Central memory CD8-positive, alpha-beta T cell (primary cell): ENCODE measurements at places on chromosomes 6 and 20.
A peak's percentile ranks its signal among the peaks of the same experiment; 100 is the strongest.

GRCh38 chr20:43923322-43923721 is 8.7 kb downstream of the TOX2 start:
- no peaks in the 10 kb centered on the region for H3K36me3 ChIP-seq
- H3K27ac ChIP-seq: no peak overlapping the region
- no peak for DNase-seq
- H3K4me3 ChIP-seq: no peak overlapping the region
- peaks cover 39% of the 10 kb centered on the region for H3K4me1 ChIP-seq

DNA sequence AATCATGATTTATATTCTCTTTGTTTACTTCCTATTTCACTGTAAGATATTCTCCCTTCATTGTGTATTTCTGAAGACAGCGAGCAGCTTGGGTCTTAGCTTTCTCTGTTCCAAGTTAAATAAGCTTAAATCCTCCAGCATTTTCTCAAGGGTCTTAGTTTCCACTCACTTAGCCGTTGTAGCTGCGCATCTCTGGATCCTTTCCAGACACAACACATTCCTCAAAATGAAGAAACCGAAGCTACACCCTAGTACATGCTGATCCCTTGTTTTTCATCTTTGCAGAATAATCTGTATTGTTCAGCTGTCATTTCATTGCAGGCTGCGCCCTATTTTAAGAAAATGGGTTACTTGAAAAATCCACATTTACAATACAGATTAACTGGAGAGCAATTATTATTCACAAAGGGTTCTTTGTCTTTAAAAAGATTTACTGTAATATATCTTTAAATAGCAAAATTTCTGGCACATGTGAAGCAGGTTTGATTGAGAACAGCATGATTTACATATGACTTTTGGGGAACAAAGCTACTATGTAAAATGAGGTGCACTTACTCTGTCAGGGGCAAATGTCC is 375.8 kb downstream of the QKI start:
- peaks cover 6% of the 10 kb centered on the region for H3K4me1 ChIP-seq
- H3K36me3 ChIP-seq: no peaks in the 10 kb centered on the region
- DNase-seq: no peak
- H3K27ac ChIP-seq: no peak overlapping the region

GRCh38 chr6:106448000-106448426 is 87.5 kb downstream of the CRYBG1 start:
- no peak overlapping the region for H3K27ac ChIP-seq
- no peak for DNase-seq
- H3K4me3 ChIP-seq: no peak overlapping the region
- peaks cover 15% of the 10 kb centered on the region for H3K27me3 ChIP-seq
- H3K4me1 ChIP-seq: peaks cover 17% of the 10 kb centered on the region

DNA sequence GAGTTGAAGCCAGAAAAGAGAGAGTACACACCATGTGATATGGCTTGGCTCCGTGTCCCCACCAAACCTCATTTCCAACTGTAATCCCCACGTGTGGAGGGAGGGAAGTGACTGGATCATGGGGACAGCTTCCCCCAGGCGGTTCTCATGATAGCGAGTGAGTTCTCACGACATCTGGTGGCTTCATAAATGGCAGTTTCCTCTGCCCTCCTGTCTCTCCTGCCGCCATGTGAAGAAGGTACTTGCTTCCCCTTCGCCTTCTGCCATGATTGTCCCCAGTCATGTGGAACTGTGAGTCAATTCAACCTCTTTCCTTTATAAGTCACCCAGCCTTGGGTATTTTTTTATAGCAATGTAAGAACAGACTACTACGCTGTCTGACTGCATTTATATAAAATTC is 40.3 kb downstream of the TAF4 start:
- H3K36me3 ChIP-seq: peaks cover 4% of the 10 kb centered on the region
- peaks cover 54% of the 10 kb centered on the region for H3K4me1 ChIP-seq
- no peaks in the 10 kb centered on the region for H3K27me3 ChIP-seq
- no peak overlapping the region for H3K27ac ChIP-seq
- DNase-seq: no peak

DNA sequence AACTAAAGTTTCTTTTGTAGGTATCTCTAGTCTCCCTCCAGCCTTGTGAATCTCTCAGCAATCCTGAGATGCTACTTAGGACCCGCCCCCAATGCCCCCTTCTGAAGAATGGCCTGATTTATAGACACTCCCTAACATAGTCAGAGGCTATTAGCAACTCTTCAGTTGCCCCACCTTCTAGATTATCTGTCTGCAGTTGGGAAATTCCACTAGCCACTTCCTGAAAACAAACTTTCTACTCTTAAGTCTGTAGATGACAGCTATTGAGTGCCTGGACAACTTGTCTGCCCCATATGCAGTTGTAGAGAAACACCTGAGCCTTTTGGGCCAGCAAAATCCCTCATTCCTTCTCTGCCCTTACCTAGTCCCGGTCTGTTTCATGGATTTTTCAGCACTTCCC is 188.2 kb upstream of the PREP start:
- DNase-seq: no peak
- H3K27me3 ChIP-seq: no peaks in the 10 kb centered on the region
- H3K4me1 ChIP-seq: peaks cover 23% of the 10 kb centered on the region
- no peak overlapping the region for H3K27ac ChIP-seq
- peaks cover 2% of the 10 kb centered on the region for H3K36me3 ChIP-seq

- DNase-seq: no peak
- H3K27me3 ChIP-seq: no peaks in the 10 kb centered on the region
Observed at GRCh38 chr6:40719671-40720374, 132.7 kb upstream of the LRFN2 start.

DNA sequence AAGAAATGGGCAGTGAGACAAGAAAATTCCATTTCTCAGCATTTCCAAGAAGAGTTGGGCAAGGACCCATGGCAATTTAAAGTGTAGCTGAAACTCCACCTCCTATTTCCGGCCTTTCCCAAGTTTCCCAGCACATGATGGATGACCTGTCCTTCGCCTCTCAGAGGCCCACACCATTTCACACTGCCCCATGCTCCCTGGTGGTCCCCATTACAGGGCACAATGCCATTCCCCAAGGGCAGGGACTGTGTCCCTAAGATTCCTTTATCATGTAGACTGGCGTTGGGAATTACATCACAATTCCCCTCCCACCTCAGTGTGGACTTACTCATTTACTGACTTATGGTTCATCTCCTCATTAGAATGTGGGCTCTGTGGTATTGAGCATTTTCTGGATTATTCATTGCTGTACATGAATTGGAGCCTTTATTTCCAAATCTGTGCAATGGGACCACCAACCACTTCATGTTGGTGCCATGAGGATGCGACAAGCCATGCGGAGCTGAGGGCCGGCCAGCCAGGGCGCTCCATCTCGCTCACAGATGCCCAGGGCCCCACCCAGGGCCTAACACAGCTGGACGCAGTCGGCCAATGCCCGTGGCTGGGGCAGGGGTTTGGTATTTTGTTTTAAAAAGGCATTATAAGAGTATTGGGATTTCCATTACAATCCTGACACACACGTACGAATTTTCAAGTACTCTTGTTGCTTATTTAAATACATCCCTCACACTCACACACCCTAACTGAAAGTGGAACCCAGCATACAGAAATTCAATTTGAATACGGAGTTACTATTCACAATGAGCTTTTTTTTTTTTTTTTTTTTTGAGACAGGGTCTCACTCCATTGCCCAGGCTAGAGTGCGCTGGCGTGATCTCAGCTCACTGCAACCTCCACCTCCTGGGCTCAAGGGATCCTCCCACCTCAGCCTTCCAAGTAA is 5.4 kb downstream of the ACSS1 start:
- H3K36me3 ChIP-seq: peaks cover 26% of the 10 kb centered on the region
- H3K27ac ChIP-seq: peak overlapping the region; percentile 91
- no peak for DNase-seq
- no peaks in the 10 kb centered on the region for H3K27me3 ChIP-seq
- no peak overlapping the region for H3K4me3 ChIP-seq

GRCh38 chr20:53445321-53445731 is 148.3 kb downstream of the ZNF217 start:
- no peaks in the 10 kb centered on the region for H3K36me3 ChIP-seq
- no peak overlapping the region for H3K4me3 ChIP-seq
- peaks cover 63% of the 10 kb centered on the region for H3K27me3 ChIP-seq
- H3K4me1 ChIP-seq: no peaks in the 10 kb centered on the region
- DNase-seq: no peak
- no peak overlapping the region for H3K27ac ChIP-seq

GRCh38 chr20:59028812-59029211 is 3.3 kb downstream of the ATP5F1E start:
- H3K27ac ChIP-seq: peak overlapping the region; percentile 44
- no peak for DNase-seq
- H3K4me1 ChIP-seq: peaks cover 67% of the 10 kb centered on the region
- H3K36me3 ChIP-seq: peaks cover 54% of the 10 kb centered on the region
- peak overlapping the region; percentile 59 for H3K4me3 ChIP-seq
